ENCODE measurements at places on chromosomes 1 and 21.

- DNase-seq, result no peak
These were observed 161.3 kb downstream of the NEK7 start for GRCh38 chr1:198318085-198318484.

- no peak for DNase-seq
These were observed 887 bp downstream of the SLC19A2 start for GRCh38 chr1:169484683-169485430.

- DNase-seq, result peak; percentile 1
These were observed 1.3 kb downstream of the CNN3 start for GRCh38 chr1:94925561-94926125.

GRCh38 chr1:100606438-100606837, 68.5 kb downstream of the GPR88 start:
- no peak for DNase-seq

GRCh38 chr1:41535716-41536115, 51.2 kb upstream of the EDN2 start:
- no peak for DNase-seq

- no peak for DNase-seq
These were observed 8.9 kb downstream of the ZBTB7B start for GRCh38 chr1:155011437-155012025.

- DNase-seq, result no peak
These were observed 473.1 kb downstream of the ADGRL2 start for GRCh38 chr1:82273816-82274215.

DNA sequence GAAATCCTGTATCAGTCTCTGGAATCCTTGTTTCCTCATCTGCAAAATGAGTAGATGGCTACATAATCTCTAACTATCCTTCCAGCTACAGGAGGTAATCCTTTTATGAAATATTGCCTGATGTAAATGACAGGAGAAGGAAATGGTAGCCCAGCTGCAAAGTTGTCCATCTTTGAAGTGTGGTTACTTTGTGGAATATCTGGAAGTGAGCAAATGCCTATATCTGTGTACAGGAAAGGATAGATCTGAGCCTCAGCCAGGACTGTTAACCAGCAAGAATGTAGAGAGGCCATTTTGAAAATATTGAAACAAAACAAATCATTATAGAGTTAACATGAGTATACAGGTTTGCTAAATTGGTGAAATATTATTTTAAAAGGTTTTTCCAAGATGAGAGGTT, 74.8 kb upstream of the BMP8A start:
- no peak for DNase-seq

- no peak for DNase-seq
These were observed 8.9 kb downstream of the KRTAP10-1 start for GRCh38 chr21:44530903-44531605.

- peak; percentile 1 for DNase-seq
These were observed 724 bp downstream of the DOCK7 start for GRCh38 chr1:62687421-62687902.

DNA sequence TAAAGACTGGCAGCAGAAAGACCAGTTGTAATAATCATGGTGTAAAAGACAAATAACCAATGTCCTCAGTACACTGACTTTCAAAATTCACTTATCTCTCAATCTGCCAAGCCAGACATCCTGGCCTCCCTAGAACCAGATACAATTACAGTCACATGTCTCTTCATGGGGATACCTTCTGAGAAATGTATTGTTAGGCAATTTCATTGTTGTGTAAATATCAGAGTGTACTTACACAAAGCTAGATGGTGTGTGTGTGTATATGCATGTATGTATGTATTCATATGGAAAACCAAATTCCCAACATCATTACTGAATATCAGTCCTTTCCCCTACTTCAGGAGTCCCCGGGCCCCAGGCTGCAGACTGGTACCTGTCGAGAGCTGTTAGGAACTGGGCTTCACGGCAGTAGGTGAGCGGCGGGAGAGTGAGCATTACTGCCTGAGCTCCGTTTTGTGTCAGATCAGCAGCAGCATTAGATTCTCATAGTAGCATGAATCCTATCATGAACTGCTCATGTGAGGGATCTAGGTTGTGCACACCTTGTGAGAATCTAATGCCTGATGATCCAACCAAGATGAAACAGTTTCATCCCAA, 65.3 kb upstream of the ZNF326 start:
- DNase-seq, result no peak

DNA sequence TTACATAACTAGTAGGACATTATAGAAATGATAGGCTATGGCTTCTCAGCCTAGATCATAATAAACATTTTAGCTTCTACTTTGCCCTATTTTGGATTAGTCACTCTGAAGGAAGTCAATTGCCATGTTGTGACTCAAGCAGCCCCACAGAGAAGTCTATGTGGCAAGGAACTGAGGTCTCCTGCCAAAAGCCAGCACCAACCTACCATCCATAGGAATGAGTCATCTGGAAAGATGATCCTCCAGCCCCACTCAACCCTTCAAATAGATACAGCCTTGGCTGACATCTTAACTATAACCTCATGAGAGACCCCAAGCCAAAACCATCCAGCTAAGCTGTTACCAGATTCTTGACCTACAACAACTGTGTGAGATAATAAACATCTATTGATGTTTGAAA, 76.3 kb upstream of the BEND5 start:
- no peak for DNase-seq

- DNase-seq, result no peak
These were observed 180.8 kb downstream of the TPR start for GRCh38 chr1:186194107-186194756.

- DNase-seq, result no peak
These were observed 92.5 kb downstream of the CDC42BPA start for GRCh38 chr1:227225715-227226346.

GRCh38 chr1:147052143-147052542, 114.0 kb downstream of the NBPF12 start:
- DNase-seq, result no peak

DNA sequence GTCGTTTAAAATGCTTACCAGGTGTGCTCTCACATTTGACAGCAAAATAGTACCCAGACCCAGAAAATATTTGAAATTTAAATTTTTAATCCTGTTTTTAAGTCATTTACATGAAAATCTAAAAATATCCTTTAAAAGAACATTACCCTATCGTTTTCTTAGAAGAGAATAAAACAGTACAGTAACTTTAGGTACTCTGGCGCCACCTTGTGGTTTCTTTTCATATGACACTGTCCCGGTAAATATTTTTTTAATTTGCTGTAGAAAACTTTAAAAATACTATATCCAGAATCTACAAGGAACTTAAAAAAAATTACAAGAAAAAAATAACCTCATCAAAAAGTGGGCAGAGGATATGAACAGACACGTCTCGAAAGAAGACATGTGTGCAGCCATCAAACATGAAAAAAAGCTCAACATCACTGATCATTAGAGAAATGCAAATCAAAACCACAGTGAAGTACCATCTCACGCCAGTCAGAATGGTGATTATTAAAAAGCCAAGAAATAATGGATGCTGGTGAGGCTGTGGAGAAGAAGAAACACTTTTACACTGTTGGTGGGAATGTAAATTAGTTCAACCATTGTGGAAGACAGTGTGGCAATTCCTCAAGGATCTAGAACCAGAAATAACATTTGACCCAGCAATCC, 129.2 kb downstream of the RGS21 start:
- no peak for DNase-seq

- no peak for DNase-seq
These were observed 36.1 kb upstream of the TTC22 start for GRCh38 chr1:54837002-54837853.

DNA sequence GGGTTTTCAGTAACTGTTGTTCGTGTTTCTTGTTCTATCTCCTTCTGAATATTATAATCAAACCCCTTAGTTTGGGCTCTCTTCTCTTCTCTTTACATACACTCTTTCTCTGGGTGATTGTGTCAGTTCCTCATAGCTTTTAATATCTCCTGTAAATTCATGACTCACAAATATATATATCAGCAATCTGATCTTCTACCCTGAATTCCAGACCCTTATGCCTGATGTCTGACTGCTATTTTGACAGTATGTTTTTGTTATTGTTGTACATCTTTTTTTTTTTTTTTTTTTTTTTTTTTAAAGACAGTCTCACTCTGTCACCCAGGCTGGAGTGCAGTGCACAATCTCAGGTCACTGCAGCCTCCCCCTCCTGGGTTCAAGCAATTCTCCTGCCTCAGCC, 70.8 kb upstream of the MPC2 start:
- DNase-seq, result no peak

DNA sequence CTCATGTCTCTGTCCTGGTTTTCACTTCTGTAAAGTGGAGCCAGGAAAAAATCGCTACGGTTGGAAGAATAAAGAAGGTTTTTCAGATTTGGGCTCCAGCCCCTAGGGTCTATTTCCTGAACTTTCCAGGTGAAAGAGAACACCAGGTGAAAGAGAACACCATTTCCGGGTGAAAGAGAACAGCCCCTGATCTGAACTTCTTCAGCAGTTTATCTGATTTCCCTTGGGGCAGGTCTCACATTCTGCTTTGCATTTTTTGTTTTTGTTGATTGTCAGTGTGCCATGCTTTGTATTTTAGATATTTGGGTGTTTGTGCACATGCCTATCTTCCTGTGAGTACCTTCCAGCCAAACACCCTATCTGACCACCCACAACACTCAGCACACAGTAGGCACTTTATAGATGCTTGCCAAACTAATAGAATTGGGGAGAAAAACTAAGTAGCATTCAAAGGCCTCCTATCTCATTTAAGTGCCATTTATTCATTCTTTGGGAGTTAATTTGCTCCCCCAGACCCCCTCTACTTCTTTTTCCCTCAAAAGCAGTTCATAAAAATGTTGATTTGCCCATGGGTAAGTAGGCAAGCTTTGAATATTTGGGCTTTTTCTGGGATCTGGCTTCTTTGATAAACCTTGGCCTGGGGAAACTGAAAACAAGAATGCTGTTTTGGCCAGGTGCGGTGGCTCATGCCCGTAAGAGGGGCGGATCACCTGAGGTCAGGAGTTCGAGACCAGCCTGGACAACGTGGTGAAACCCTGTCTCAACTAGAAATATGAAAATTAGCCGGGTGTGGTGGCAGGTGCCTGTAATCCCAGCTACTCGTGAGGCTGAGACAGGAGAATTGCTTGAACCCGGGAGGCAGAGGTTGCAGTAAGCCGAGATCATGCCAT, 2.2 kb downstream of the NAV1 start:
- no peak for DNase-seq

DNA sequence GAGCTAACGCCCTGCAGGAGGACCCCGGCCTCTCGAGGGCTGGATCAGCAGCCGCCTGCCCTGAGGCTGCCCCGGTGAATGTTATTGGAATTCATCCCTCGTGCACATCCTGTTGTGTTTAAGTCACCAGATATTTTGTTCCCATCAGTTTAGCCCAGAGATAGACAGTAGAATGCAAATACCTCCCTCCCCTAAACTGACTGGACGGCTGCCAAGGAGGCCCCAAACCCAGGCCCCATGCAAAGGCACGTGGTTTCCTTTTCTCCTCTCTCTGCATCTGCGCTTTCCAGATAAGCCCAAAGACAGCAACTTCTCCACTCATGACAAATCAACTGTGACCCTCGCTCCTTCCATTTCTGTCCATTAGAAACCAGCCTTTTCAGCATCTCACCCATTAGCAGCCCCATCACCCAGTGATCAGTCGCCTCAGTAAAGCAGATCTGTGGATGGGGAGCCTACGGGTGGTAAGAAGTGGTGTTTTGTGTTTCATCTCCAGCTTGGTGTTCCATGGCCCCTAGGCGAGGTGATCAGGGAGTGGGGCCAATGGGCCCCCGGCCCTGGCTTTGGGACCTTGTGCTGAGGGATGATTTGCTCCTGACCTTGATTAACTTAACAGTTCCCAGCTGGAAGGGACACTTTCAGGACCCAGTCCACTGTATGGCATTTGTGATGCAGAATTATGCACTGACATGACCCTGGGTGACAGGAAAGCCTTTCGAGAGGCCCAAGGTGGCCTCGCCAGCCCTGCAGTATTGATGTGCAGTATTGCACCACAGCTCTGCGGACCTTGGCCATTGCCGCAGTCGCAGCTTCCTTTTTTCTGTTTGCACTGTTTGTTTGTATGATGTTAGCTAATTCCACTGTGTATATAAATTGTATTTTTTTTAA, 5.2 kb downstream of the NPPA start:
- DNase-seq, result no peak

DNA sequence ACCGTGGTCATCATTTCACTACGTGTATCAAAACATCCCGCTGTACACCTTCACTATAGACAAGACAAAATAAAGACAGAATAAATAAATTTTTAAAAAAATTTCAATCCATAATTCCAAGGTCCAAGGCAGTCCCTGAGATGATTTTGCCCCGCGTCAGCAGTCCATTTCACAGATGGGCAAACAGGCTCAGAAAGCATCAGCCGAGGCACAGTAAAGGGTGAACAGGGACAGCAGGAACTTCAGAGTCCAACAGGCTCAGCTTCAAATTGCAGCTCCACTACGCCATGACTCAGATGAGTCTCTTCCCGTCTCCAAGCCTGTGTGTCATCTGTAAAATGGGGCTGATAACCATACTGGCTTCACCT, 15.0 kb downstream of the MATN1 start:
- no peak for DNase-seq

DNA sequence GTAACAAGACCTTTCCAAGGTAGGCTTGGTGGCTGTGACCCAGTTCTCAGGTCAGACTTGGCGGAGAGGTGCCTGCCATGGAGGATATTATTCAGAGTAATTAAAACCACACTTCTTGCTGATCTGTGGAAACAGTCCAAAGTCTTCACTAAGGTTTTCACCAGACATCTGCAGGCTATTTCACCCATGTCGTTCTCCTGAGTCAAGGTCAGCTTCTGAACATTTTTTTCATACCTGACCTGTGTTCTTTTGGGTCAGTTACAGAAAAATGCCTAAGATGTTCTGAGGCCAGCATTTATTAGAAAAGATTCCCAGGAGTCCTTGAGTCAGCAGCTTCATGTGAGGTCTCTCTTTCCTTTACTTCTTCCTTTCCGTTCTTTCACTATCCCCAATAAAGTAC, 54.9 kb downstream of the RGL1 start:
- no peak for DNase-seq

- DNase-seq, result no peak
These were observed 168.1 kb upstream of the FGGY start for GRCh38 chr1:59128784-59129227.

DNA sequence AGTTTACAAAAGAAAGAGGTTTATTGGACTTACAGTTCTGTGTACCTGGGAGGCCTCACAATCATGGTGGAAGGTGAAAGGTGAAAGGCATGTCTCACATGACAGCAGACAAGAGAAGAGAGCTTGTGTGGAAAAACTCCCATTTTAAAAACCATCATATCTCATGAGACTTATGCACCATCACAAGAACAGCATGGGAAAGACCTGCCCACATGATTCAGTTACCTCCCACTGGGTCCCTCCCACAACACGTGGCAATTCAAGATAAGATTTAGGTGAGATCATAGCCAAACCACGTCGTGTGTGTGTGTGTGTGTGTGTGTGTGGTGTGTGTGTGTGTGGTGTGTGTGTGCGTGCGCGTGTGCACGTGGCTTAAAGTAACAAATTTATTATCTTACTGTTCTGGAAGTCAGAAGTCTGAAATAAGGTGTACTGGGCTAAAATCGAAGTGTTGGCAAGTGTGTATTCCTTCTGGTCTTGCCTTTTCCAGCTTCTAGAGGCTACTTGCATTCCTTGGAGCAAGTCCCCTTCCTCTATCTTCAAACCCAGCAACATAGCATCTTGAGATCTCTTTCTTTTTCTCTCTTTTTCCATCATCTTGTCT, 48.1 kb upstream of the MPC2 start:
- DNase-seq, result no peak

All from stimulated activated CD4-positive, alpha-beta T cell treated with anti-CD3 and anti-CD28 coated beads, Interleukin-15, amount 100 ng/mL, for 1 hour (primary cell).